ENCODE measurements at places on chromosomes 11 and 22.

- no peak for DNase-seq
Measured at GRCh38 chr11:34495239-34495723, 18.3 kb downstream of the ELF5 start.

GRCh38 chr11:85652786-85653447, 5.2 kb downstream of the TMEM126A start:
- no peak for DNase-seq

GRCh38 chr11:117970400-117971024, 15.7 kb upstream of the IL10RA start:
- DNase-seq = peak; percentile 65

GRCh38 chr22:27961182-27961581, 42.1 kb upstream of the PITPNB start:
- no peak for DNase-seq

DNA sequence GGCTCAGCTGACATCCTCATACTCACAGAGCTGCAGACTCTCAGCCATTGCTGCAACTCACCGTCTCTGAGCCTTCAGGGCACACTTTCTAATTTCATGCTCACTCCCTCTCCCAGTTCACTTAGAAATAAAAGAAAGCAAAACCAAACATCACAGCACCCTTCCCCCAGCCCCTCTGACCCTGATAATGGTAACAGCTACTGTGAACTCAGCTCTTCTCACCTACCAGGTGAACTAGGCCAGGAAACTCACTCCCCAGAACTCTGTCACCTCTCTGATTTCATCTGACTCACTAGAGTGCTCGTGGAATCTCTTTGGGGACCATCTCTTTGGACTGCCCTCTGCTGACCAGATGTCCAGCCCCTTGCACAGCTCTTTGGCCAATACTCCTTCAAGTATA, 14.5 kb upstream of the PARVA start:
- peak; percentile 43 for DNase-seq

- DNase-seq = no peak
Measured at GRCh38 chr11:103970701-103971249, 65.7 kb upstream of the DDI1 start.

- no peak for DNase-seq
Measured at GRCh38 chr11:87454241-87454640, 416.5 kb downstream of the TMEM135 start.

- DNase-seq = peak; percentile 70
Measured at GRCh38 chr11:75388386-75389275, 10.7 kb upstream of the RPS3 start.

- DNase-seq = no peak
Measured at GRCh38 chr11:72871119-72871518, 56.9 kb downstream of the ATG16L2 start.

- DNase-seq = peak; percentile 26
Measured at GRCh38 chr11:67119585-67120391, 725 bp downstream of the KDM2A start.

GRCh38 chr22:28357193-28357592, 322.4 kb downstream of the TTC28 start:
- DNase-seq = no peak

GRCh38 chr22:43412808-43413795, 1.3 kb downstream of the MPPED1 start:
- DNase-seq = no peak
